ENCODE measurements at places on chromosomes 5 and 9.
A peak's percentile ranks its signal among the peaks of the same experiment; 100 is the strongest.

DNA sequence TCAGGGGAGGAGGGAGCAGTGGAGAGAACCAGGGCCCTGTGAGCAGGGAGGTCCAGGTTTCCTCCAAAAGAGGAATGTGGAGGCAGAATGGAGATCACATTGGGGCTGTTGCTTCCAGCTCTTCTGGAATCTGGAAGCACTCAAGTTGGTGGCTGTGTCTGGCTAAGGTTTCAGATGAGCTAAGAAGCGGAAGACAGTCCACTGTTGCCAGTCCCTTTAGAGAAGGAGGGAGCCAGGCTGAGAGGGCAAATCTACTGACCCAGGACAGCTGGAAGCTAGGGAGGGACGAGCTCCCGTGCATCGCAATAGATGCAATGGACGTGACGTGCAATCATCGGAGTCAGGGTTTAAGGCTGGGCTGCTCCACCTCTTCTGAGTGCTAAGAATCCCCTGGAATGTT lies 71.2 kb downstream of the TENT4A start:
- DNase-seq = no peak

- DNase-seq = no peak
Observed at GRCh38 chr5:155786108-155786507, 540.9 kb upstream of the SGCD start.

DNA sequence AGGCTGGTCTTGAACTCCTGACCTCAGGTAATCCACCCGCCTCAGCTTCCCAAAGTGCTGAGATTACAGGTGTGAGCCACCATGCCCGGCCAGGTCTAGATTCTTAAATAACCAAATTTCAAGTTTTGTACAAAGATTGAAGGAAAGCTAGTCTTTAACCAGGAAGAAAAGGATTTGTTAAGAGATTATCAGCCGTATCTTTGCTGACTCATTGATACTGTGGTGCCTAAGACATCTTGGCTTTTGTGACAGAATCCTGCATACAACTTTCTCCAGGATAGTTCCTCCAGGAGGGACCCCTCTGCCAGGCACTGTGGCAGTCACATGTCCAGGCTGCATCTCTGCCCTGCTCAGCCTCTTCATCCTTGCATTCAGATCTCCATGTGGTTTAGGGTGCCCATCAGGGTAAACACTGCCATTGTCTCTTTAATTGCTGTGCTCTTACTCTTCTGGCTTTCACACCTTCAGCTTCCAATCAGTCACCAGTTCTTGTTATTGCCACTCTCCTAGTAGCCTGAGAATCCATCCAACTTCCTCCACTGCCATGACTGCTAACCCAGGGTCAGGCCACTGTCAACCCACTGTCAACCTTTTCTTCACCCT lies 10.0 kb downstream of the MAP3K1 start:
- no peak for DNase-seq

DNA sequence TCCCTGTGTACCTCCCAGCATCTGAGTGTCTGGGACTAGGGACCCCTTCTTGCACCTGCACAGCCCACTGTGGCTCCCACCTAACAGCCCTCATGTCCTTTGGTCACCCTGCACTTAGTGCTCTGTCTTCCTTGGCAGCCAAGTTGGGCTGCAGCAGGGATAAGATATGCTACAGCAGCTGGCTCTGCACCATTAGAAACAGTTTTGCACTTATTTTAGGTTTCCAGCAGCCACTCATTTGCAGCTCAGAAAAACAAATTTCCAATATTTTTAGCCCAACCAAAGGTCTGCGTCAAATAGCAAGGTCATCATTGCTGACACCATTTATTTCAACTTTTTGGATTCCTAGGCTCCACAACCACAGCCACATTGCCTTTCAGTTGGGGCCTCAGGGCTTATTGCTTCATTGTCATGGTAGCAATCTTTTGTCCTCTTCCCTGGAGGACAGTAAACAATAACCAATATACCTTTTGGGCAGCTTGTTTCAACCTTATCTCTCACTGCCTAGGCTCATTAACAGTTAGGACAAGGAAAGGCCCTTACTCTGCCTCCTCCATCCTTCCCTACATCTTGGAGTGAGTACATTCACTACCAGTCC lies 263.9 kb downstream of the COX7C start:
- no peak for DNase-seq

- no peak for DNase-seq
Observed at GRCh38 chr5:167899490-167900070, 391.9 kb upstream of the WWC1 start.

- no peak for DNase-seq
Observed at GRCh38 chr5:172849606-172850453, 15.8 kb downstream of the ERGIC1 start.

- peak; percentile 17 for DNase-seq
Observed at GRCh38 chr5:132473019-132473531, 17.5 kb downstream of the IRF1 start.

GRCh38 chr5:178387061-178387855 lies 154.7 kb upstream of the PHYKPL start:
- no peak for DNase-seq

- no peak for DNase-seq
Observed at GRCh38 chr5:52705720-52706119, 82.0 kb upstream of the ITGA1 start.

DNA sequence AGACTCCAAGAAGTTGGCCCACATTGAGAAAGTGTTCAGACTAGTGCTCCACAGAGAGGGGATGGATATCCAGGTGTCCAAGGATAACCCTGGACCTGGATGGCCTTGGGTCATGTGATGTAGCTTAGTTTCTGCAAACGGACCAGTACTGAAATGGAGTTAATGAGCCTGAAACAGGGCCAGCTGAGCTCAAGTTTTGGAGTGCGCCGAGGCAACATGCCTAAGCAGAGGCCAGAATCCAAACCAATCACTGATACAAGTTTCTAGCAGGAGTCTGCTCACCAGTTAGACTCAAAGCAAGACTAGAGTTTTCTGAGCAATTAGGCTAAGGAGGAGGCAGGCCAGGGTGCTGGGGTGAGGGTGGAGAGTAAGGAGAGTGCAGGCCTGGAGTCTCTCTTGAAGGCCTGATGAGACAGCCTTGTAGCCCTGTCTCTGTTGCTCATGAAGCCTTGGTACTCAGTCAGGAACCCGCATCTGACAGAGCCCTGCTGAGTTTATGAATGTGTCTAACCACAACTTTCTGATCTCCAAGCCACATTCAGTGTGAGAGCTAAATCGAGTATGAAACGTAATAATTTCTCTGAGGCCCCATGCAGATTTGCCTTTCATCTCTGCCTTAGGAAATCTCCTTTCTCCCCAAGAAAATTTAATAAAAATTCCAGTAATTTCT lies 68.9 kb upstream of the EQTN start:
- DNase-seq = no peak

- no peak for DNase-seq
Observed at GRCh38 chr5:8366266-8366665, 497.3 kb downstream of the MTRR start.

DNA sequence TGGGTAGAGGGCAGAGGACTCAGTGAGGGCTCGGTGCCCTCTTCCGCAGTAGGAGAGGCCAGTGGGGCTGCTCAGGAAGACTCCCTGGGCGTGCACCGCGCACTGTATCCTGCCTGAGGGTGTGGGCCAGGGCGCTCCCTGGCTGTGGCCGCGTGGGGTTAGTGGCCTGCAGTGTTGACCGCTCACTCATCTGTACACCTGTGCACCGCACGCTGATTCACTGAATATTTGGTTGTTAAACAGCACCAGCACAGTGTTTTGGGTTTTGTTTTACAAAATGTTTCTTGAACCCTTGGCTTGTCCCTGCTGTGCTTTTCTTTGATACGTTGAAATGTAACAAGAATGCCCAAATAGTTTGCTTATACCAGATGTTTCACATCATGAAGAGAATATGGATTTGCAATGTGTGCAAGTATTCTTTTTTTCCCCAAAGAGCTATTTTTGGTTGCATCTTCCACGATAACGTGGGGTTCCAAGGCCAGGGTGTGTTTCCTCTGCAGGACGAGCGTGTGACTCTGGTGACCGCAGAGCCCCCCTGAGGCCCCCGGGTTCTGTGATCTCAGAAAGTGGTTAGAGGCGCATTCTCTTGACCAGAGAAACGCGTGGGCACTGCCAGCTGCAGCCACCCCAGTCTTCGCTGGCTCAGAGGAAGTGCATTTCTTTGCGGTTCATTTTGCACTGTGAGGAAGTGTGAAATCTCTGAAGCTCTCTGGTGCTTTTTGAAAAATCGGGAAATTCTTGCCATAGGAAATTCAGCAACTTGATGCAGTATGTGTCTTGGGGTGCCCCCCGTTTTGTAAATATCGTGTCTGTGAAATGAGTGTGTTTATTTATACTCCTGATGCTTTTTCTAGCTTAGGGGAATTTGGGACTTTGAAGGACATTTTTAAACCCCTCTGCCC lies 46.9 kb downstream of the AHRR start:
- DNase-seq = no peak

GRCh38 chr5:40991168-40991980 lies 79.8 kb downstream of the MROH2B start:
- no peak for DNase-seq

- DNase-seq = no peak
Observed at GRCh38 chr5:29935371-29935770, 1258.1 kb upstream of the CDH6 start.

DNA sequence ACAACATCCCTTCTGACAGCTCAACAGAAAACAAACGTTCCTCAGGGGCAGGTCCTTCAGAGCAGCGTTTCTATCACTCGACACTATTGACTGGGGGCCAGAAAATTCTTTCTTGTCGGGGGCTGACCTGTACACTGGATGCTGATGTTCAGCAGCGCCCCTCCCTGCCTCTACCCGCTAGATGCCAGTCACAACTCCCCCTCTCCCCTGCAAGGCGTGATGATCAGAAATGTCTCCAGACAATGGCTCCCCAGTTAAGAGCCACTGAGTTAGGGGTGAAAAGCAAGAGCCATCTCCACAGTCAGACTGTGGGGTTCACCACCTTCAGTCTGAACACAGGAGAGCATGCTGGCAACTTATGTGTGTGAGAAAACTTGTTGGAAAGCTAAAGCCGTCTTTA lies 39.8 kb downstream of the SERINC5 start:
- DNase-seq = no peak

- no peak for DNase-seq
Observed at GRCh38 chr5:166329149-166329800, 1962.2 kb upstream of the WWC1 start.

GRCh38 chr5:94360382-94361130 lies 257.8 kb downstream of the KIAA0825 start:
- no peak for DNase-seq

DNA sequence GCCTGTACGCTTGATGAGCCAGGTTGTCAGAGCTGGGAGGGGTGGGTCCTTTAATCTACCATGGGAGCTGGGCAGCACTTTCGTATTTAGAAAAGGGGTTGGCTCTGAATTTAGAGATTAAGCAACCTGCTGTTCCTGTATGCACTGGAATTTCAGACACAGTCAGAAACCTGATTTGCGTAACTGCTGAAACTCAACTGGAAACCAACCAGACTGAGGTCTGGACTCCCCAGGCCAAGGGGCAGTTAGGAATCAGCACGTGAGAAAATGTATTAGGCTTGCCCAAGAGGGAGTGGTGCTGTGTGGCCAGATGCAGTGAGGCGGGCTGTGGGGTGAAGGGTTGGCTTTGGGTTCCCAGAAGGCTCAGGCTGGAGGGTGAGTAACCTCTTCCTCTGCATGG lies 235.0 kb downstream of the GOLPH3 start:
- DNase-seq = no peak

DNA sequence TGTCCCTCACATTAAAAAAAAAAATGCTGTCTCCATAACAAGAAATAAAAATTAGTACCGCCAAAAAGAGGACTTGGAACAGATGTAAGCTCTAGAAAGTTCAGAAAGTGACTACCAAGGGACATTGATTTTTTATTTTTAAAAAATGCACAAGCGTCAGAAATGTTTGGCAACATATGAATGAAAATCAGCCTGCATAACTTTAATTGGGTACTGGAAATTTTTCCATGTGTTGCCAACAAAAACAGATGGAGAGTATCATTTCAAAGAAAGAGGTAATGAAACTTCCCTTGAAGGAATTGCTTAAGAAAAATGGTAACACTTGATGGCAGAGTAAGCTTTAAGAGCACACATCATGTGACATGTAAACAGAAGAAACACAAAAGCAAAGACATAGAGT lies 47.2 kb downstream of the OR2K2 start:
- no peak for DNase-seq

GRCh38 chr5:50822046-50822445 lies 155.6 kb downstream of the PARP8 start:
- DNase-seq = no peak

DNA sequence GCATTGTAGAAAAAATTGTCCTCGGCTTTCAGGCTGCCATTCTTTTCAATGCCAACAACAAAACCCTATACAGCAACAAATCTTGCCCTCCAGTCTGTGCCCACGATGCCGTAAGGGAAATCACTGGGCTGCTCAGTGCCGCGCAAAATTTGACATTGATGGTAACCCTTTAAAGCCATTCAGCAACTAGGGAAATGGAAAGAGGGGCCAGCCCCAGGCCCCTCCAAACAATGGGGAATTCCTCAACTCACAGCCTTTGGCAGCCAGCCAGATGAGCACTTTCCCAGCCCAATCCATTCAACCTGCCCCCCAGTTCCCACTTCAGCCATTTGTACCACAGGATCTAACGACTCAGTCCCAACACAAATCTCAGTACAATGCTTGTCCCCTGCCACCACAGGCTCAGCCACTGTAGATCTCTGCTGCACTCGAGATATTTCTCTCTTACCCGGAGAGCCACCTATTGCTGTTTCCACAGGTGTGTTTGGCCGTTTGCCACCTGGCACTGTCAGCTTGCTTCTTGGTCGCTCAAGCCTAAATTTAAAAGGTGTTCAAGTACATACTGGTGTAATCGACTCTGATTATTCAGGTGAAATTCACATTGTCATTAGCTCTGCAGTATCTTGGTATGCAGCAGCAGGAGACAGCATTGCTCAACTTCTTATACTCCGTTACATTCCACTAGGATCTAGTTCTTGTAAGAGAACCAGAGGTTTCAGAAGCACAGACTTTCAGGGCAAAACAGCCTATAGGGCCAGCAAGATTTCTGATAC lies 103.3 kb downstream of the SYK start:
- no peak for DNase-seq

DNA sequence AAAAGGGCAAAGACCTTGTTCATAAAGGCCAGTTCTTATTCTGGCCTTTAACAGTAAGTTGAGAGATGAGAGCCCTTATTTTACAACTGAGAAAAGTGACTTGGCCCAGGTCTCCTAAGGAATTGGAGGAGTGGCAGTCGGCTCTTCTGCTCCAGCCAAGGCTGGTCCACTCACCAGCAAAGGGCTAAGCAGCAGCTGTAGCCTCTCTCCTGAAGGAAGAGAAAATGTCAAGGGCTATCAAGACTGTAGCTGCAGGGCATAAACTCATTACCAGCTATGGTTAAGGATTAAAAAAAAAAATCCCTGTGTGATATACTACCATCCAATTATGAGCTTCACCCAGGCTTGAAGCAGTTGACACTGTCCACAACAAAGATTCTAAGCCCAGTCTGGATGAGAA lies 138.6 kb upstream of the RAD23B start:
- no peak for DNase-seq

GRCh38 chr5:39780347-39780746 lies 355.6 kb upstream of the DAB2 start:
- no peak for DNase-seq

DNA sequence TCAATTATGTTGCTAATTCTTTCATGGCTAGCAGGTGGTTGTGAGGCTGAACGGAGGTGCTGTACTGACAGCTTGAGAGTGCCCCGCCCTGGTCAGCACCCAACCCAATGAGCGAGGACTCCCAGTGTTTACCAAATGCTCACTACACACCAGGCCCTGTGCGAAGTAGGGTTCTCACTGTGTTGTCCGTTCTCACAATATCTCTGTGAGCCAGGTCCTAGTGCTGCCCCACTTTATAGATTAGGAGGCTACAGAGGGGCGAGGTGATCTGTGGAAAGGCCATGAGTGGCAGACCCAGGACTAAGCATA lies 28.2 kb downstream of the COL15A1 start:
- DNase-seq = no peak

All from omental fat pad (tissue), 4 donors.